ENCODE measurements at places on chromosomes 11 and 22.

DNA sequence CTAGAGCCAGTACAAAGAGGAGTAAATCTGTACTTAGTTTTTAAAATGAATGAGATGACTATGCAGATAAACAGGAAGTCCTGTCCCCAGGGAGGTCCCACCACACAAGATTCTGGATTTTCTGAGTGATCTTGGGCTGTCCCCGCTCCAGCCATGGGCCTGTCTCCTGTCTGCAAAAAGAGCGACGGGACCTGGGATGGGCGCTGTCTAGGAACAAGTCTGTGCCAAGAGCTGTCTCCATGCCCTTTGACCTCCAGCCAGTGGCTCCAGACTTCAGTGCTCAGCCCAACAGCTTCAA lies 6.0 kb downstream of the CSNK1E start:
- no peak for DNase-seq

DNA sequence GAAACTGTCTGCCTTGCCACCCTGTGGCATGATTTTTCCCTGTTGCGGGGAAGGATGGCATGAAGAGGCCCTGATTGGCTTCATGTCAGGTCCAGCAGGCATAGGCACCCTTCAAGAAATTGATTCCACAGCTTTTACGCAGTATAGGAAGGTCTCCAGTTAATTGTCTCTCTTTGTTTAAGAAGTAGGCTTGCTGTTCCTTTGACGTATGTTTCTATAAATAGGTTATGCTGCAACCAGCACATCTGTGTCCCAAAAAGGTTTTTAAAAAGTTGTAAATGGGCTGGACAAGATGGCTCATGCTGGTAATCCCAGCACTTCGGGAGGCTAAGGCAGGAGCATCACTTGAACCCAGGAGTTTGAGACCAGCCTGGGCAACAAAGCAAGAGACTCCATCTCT lies 62.6 kb downstream of the CD6 start:
- no peak for DNase-seq

DNA sequence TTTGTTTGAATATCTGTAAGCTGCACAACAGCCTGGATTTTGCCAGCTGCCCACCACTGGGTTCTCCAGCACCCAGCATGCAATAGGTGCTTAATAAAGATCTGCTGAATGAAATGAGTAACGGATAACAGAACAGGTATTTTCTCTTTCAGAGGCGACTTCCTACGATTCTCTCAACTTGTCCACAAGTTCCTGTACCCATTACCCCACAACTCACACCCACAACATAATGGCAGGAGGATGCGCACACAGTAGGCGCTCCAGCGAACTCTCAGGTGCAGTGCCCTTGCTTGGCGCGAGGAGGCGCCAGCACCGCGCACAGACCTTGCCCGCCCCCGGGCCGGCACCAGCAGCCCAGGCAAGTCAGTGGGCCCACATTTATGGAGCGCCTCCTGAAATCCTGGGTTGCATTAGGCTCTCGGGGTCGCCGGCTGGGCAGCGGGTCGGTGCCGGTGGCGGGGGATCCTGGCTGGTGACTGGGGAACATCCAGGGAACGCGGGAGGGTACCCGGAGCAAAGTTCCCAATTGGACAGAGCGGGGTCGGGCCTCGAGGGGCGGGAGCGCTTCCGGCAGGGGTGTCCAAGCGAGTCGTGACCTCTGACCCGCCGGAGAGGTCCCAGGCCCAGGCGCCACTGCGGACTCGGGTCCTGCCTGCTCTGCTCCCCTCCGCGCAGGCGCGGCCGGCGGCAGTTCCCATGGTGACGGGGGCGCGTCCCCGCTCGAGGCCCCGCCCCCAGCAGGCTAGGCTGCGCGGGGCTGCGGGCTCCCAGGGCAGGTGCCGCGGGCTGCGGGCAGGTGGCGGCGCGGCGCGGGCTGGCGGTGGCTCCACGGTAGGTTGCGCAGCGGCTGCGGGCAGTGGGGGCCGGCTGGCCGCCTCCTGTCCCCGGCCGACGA lies at the start of gene KIAA1671:
TSS of gene KIAA1671 (plus strand) at position 775 of the 895 bp plus-strand sequence. CDS start 75,284 bp downstream, outside the sequence.
- peak; percentile 74 for DNase-seq

GRCh38 chr11:8221917-8222495 lies 41.7 kb downstream of the LMO1 start:
- DNase-seq = no peak

DNA sequence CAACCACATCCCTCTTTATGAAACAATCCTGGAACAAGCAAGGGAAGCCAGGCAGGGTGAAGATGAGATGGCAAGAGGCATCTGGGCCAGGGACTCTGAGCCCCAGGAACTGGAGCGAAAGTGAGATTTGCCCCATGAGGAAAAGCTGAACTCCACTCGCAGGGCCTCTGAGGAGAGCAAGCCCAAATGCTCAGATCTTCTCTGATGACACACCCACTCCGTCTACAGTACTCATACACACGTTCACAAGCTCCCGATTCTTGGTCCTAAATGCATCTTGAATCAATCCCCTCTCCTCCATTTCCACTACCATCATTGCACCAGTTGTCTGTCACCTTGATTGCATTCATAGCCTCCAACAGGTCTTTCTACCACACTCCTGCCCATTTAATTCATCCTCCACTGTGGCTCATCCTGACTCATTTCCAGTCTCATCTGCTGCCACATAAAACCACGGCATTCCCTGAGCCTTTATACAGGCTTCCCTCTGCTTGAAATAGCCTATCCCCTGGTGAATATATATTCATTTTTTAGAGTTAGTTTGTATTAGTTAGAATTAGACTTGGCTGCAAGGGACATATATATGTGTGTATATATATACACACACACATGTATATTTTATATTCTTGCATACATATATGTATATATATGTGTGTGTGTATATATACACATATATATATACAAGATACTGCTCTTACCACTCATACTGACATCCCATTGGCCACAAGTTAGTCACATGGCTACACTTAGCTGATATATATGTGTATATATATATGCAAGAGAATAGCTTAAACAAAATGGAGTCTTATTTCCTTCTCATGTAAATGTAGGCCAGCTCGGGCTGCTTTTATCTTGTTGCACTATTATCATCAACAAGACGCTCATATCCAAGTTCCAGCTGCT lies 1.4 kb upstream of the APOA5 start:
- no peak for DNase-seq

GRCh38 chr11:93524858-93525257 lies 18.3 kb downstream of the SMCO4 start:
- no peak for DNase-seq

DNA sequence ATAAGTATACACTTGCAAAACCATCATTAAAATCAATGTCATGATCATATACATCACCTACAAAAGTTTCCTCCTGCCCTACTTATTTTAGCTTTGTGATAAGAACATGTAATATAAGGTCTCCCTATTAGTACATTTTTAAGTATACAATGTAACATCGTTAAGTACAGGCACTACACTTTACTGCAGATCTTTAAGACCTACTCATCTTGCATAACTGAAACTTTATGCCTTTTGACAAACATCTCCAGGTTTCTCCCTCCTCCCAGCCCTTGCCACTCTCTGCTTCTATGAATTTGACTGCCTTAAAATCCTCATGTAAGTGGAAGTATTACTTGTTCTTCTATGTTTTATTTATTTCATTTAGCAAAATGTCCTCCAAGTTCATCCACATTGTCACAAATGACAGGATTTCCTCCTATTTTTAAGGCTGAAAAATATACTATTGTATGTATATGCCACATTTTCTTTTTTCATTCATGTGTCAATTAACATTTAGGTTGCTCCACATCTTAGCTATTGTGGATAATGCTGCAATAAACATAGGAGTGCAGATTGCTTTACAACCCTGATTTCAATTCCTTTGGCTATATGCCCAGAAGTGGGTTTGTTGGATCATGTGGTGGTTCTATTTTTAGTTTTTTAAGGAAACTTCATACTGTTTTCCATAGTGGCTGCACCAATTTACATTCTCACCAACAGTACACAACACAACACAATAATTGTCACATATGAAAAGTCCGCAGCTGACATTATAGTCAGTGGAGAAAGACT lies 471.1 kb upstream of the ANO3 start:
- no peak for DNase-seq

- DNase-seq = peak; percentile 54
Measured at GRCh38 chr22:46077669-46078099, 72.6 kb upstream of the PPARA start.

DNA sequence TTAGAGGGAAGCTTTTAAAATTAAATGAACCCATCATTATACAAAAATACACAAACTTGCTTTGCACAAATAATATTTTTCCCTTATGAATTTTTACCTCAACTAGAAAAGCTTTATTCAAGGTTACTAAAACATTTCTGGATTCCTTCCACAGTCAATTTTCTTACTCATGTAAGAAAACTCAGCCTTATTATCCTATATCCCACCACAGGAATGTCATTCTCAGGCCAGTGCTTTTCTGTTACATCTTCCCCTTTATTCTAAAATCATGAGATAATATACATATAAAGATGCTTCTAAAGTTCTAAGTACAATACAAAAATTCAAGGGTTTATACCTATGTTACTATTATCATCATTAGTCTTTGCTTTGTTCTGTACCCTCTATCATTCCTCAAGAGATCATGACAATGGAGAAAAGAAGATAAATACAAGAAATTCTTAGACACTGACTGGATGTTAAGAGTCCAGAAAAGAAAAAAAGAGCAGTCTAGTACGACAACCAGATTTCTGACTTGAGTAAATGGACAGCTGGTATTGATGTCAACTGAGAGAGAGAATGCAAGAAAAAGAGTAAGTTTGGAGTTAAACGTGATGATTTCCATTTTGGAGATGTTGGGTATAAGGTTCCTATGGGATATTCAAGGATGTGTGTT lies 60.3 kb downstream of the MTMR2 start:
- no peak for DNase-seq

DNA sequence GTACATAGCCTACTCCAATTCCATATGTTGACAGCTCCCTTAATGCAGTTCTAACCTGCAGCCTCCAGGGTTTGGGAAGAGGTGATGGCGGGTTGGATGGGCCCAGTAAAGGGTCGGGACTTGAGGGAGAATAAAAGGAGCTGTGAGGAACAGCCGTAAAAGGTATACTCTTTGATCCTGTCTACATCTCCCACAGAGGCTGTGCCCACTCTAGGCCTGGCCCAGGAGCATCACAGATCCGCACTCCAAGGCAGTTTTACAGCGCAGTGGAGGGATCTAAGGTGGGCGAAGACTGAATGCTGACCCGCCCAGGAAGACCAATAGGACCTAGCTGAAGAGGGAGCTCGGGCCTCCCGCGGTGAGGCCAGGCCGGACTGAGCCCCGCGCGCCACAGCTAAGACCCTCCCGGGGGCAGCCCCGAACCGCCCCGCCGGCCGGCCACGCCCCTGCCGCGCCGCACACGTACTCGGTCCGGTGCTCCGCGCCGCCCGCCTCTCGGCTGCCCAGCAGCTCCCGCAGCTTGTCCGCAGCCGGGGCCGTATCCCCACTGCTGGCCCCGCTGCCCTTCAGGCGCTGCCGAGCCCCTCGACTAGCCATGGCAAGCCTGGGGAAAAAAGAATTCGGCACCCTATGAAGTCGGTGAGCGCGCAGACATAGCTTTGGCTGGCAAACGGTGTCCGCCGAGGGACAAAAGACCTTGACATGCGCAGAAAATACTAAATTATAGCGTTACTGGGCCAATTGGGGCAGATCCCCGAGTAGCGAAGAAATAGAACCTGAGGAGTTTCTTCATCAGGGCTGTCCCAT lies at the start of gene ALG9:
TSS of gene ALG9 (minus strand) at position 696 of the 807 bp plus-strand sequence. CDS start at position 597, 99 bp downstream.
- DNase-seq = peak; percentile 86

DNA sequence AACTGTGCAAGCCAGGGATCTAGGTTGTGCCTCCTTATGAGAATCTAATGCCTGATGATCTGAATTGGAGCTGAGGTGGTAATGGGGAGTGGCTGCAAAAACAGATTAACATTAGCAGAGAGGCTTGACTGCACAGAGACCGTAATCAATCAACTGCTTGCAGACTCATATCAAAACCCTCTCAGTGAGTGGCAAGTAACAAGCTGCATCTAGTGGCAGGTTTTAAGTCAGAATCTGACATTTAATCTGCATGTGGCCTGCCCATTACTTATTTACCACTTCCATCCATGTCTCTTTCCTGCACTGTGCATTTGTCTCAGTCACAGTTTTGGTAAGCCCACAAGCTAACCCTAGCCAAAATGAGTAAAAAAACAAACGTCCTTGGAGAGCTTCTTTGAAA lies 11.2 kb downstream of the C11orf58 start:
- no peak for DNase-seq

DNA sequence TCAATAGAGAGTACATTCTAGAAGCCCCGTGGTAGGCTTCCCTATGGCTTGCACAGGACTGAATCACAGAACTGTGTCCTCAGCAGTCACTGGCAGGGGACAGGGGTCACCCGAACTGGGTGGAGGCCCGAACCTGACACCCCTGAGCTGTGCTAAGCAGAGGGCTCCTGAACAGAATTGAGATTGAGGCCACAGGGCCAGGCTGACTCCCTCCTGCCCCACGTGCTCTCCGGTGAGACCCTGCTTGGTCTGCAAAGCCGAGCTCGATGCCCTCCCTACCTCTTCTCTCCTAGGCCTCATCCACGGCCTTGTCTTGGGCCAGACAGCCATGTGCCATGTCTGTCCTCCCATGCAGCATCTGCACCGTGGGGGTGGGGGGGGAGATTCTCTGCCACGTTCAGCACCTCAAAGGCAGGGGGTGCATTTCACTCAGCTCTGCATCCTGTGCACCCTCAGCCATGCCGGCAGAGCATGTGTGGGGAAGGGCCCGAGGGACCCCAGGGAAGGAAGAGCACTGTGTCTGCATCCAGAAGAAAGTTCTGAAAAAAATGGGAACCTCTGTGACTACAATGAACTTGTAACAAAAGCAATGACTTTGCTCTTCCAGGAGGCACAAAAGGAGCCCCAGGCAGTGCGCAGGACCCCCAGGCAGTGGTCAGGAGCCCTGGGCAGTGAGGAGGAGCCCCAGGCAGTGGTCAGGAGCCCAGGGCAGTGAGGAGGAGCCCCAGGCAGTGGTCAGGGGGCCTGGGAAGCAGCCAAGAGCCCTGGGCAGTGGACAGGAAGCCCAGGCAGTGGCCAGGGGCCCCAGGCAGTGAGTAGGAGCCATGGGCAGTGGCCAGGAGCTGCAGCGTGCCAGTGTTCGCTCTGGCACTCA lies 76.7 kb upstream of the SEPTIN5 start:
- DNase-seq = no peak

GRCh38 chr11:19018901-19019300 lies 41.6 kb downstream of the MRGPRX2 start:
- DNase-seq = no peak

GRCh38 chr22:44245867-44246266 lies 65.1 kb downstream of the PARVG start:
- DNase-seq = no peak

DNA sequence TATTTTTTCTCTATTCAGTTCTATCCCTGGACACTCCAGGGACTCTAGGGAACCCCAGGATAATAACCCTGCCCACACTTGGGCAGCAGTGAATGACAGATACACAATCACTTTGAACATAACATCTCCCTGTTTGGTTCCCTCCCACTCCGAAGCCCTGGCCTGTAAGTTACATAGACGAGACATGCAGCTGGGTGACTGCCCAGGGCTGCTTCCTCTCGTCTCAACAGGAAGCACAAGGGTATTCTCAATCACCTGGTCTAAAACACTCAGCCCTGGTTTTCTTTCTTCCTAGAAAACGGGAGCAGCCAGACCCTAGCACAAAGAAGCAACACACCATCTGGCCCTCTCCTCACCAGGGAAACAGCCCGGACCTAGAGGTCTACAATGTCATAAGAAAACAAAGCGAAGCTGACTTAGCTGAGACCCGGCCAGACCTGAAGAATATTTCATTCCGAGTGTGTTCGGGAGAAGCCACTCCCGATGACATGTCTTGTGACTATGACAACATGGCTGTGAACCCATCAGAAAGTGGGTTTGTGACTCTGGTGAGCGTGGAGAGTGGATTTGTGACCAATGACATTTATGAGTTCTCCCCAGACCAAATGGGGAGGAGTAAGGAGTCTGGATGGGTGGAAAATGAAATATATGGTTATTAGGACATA lies 19.4 kb downstream of the LAYN start:
- DNase-seq = no peak

Data from uterus (tissue), 4 donors.